ENCODE measurements at places on chromosomes 6 and 20. TPM values are rescaled to one million over a fixed set of nuclear protein-coding genes. Genes with fewer than 3 reads are reported as not detected.

Gene PRPH2
- 0.16 TPM for total RNA-seq

Gene B3GALT4
- 24.1 TPM for total RNA-seq

Gene TFAP2D
- total RNA-seq, result not detected

GRCh38 chr6:24777227-24777626, 2.5 kb downstream of the GMNN start:
- H3K36me3 ChIP-seq, result peaks cover 2% of the 10 kb centered on the region
- no peak overlapping the region for H3K27ac ChIP-seq
- H3K27me3 ChIP-seq, result no peaks in the 10 kb centered on the region
- H3K4me1 ChIP-seq, result peaks cover 11% of the 10 kb centered on the region

- no peaks in the 10 kb centered on the region for H3K27me3 ChIP-seq
- H3K27ac ChIP-seq, result no peak overlapping the region
- no peak for DNase-seq
- H3K4me3 ChIP-seq, result no peak overlapping the region
- H3K36me3 ChIP-seq, result peaks cover 7% of the 10 kb centered on the region
- H3K4me1 ChIP-seq, result peaks cover 9% of the 10 kb centered on the region
These were observed 4.3 kb downstream of the SMIM26 start for GRCh38 chr20:18571578-18571977.

DNA sequence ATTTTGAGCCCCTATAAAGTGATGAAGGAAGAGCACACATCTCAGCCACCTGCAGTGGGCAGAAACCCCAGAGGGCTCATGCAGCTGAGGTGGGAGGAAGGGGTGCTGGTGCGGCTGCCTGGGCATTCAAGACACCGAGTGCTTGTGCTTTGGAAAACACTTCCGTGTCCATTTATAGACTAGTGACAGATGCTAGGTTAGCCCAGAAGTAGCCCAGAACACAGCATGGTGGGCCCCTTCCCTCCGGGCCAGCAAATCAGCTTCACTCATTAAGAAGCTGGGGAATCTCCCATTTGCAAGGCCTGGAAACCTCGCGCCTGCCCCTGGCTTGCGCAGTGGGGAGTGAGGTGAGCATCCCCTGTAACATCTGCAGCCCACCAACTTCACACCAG, 12.9 kb downstream of the BEND3 start:
- DNase-seq, result no peak
- H3K36me3 ChIP-seq, result no peaks in the 10 kb centered on the region
- H3K4me3 ChIP-seq, result no peak overlapping the region
- no peaks in the 10 kb centered on the region for H3K27me3 ChIP-seq
- no peaks in the 10 kb centered on the region for H3K4me1 ChIP-seq

DNA sequence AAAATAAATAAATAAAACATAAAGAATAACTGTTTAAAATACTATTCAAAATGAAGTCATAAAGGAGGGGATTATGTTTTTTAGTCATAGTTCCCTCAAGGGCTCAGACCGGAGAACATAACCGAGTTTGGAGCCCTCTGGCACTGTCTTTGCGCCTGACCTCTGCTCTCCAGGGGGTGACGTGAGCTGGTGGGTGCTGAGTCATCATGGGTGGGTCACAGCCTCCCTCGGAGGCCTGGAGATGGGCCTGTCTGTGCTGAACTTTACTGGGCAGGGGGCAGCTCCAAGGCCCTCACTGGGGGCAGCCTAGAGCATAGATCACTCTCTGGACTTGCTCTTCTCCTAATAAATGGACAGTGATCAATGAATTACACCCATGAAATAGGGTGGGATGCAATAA, 3.1 kb upstream of the MAVS start:
- peaks cover 20% of the 10 kb centered on the region for H3K4me1 ChIP-seq
- no peak overlapping the region for H3K4me3 ChIP-seq
- no peak for DNase-seq
- no peaks in the 10 kb centered on the region for H3K27me3 ChIP-seq
- H3K36me3 ChIP-seq, result no peaks in the 10 kb centered on the region

DNA sequence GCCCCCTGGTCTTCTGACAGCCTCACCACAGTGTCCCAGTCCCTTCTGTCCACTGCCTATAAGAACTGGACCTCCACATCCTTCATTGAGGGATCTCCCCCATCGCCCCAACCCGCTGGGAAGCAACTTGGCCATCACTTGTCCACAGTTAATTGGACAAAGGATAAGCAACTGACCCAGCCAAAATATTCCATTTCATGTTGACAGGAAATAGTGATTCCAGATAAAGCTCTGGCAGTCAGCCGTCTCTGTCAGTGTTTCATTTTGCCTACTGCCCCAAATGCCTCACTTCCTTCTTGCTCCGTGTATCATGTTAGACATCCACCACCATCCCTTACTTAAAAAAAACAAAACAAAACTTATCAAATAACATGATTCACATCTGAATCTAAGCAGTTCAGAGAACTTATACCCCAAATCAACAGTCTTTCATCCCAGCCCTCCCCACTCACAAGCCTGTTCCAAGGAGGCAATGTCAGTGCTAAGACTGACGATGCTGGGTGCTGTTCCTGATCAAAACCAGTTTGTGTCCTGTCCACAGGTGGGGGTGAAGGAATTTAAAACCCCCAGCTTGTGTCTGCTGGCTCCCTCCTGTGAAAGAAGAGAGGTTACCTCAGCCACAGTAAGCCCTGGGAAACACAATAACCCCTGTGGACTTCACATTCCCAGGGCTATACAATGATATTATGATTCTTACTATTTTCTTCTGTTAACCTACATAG, 162.5 kb downstream of the WDR27 start:
- no peaks in the 10 kb centered on the region for H3K36me3 ChIP-seq
- H3K27me3 ChIP-seq, result no peaks in the 10 kb centered on the region
- no peak for DNase-seq

GRCh38 chr20:10080574-10080973, 45.8 kb downstream of the ANKEF1 start:
- H3K27me3 ChIP-seq, result no peaks in the 10 kb centered on the region
- no peaks in the 10 kb centered on the region for H3K36me3 ChIP-seq
- no peaks in the 10 kb centered on the region for H3K4me1 ChIP-seq
- H3K4me3 ChIP-seq, result no peak overlapping the region

Data from natural killer cell (primary cell).